Retina (tissue), 1 donor: ENCODE measurements at places on chromosomes 4 and X.

- no peak for DNase-seq
Measured at GRCh38 chrX:9033179-9033578, 748 bp downstream of the FAM9B start.

GRCh38 chrX:134158821-134159512, 78.0 kb upstream of the CCDC160 start:
- DNase-seq: no peak

GRCh38 chr4:175891851-175892250, 79.8 kb upstream of the GPM6A start:
- no peak for DNase-seq

DNA sequence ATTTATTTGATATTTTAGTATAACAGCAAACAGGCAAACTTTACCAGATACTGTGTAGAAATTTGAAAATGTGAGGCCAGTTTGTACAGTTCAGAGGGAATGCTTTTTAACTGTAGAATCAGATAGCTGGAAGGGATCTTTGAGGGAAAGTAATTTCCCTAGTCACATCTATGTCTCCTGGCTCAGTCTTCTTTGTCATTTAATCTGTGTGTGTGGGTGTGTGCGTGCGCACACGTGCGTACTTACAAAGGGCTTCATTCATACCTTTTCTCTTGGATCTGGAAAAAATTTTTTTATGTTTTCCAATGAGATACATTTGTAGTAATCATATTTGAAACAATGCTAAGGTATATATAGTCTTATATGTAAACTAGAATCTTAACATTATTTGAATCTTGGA, 44.6 kb downstream of the IL13RA1 start:
- no peak for DNase-seq

- peak; percentile 15 for DNase-seq
Measured at GRCh38 chr4:81459228-81459627, 12.5 kb downstream of the RASGEF1B start.

DNA sequence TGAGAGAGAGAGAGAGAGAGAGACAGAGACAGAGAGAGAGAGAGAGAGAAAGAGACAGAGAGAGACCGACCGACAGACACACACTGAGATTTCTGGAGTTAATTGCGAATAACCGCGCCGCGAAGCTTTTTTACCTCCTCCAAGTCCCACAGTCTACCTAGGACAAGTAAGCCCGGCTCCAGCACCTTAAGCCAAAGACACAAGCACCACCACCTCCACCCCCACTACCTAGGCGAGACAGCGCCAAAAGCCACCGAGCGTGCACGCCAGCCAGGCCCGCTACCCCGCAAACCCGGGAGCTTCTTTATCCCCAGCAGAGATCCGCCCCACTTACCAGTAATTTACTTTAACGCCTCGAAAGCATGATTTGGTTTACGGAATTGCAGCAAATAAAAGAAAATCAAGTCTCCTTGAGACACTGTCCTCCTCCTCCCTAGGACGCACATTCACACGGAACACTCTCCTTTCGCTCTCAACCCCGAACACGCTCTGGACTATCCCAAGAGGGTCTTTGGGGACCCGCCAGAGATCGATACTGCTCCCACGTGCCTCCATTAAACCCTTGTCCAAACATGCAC, 649.6 kb upstream of the DIPK2B start:
- no peak for DNase-seq

GRCh38 chrX:110171442-110171841, 146.4 kb downstream of the AMMECR1 start:
- no peak for DNase-seq

DNA sequence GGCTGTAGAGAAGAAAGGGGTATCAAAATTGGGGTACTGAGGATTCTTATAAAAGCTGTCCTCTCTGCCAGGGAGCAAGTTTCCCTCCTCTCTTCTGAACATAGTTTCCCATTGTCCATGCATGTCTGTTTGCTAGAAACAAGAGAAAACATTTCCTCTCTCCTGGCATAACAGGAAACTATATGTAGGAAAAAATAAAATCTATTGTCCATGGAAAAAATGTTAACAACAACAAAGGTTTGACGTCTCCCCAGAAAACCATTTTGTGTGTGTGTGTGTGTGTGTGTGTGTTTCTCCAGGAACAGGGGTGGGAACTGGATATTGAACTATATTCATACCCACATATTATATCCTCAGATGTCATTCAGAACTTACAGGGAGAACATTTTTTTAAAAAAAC, 107.2 kb downstream of the GASK1B start:
- no peak for DNase-seq

DNA sequence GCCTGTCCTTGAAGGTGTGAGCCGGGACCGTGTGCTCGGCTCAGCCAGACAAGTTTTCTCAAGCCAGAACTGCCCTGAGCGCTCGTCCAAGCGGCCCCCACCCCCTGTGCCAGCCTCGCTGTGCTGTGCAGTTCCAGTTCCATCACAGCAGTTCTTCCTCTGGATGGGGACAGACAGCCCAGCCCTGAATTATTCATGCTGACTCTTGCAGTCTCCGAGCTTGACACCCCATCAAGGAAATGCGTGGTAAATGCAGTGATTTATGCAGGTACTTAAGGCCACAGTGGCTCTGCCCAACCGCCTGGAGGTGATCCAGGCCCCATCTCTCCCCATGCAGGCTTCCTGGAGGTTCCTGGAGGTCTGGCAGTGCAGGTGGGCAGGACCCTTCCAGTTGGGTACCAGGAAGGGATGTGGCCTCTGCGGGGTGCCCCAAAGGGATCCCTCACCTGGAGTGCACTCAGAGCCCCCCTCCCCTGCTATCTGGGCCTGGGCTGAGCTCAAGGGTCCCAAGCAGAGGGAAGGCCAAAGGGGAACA, 44.8 kb upstream of the HMX1 start:
- DNase-seq: no peak

- peak; percentile 8 for DNase-seq
Measured at GRCh38 chrX:85084770-85085393, 81.2 kb downstream of the APOOL start.

- no peak for DNase-seq
Measured at GRCh38 chrX:15128861-15129260, 141.0 kb downstream of the ASB9 start.

GRCh38 chrX:127177966-127178365, 358.4 kb downstream of the PRR32 start:
- DNase-seq: no peak

GRCh38 chr4:117135634-117136354, 50.4 kb upstream of the TRAM1L1 start:
- no peak for DNase-seq

GRCh38 chr4:76476571-76476970, 41.5 kb downstream of the SHROOM3 start:
- DNase-seq: no peak

GRCh38 chr4:156779774-156780173, 191.8 kb downstream of the PDGFC start:
- DNase-seq: no peak

DNA sequence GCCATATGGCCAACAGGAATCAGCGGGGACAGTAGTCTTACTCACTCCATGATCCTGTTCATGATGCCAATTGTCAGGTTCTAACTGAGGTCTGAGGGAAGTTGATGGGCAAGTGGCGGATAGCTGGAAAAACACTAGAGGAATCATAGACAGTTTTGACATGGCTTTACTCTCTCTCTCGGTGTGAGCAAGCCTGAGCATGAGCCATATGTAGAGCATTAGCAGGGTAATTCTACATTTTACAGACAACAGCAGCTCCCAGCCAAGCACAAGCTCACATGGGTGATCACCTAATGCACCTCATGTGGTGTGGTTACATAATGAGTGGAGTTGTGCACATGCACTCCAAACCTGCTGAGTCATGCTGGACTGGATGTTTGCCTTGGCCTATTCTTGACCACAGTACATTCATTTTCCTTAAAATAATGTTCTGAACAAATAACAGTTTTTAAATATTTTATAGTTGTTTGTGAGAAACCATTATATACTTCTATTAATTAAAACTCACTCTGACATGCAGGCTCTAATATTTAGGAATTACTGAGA, 429.2 kb downstream of the GPAT3 start:
- peak; percentile 5 for DNase-seq

DNA sequence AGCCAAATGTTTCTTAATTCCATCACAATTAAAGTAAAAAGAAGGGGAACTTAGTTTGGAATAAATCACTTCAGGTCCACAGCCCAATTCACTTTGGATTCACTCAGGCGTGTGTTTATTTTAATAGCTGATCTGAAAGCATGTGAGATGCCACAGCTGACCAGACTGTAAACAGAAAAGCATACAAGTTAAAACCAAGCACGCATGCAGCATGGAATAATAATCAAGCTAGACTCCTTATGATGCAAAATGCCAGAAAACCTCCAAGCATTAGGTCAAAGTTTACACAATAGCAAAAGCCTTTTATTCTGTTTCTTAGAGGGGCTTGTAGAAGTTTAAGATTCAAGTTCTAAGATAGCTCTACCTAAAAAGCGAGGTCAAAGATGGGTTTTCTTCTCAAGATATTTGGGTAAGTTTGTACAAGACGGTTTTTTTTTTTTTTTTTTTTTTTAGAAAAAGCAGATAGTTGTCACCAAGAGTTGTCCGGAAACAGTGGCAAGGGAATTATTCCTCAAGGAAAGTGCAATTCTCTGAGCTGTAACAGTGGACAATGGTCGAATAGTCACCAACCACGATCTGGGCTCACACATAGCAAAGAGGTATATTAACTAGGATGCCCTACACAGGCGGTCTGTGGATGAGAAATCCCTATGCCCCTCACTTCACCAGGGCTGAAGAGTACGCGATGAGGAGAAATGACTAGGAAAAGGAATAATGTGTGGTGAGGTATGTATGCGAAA, 763 bp upstream of the PRRG1 start:
- DNase-seq: peak; percentile 10

DNA sequence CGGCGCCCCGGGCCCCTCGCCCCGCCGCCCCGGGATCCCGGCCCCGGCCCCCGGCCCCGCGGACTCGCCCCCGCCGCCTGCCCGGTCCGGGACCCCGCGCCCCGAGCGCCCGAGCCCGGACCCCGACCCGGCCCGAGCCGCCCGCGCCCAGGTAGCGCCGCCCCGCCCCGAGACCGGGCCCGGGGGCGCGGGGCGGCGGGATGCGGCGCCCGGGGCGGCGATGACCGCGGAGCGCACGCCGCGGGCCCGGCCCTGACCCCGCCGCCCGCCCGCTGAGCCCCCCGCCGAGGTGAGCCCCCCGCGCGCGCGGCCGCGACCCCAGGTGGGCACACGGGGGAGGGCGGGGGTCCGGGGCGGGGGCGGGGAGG, 224 bp downstream of the FGFRL1 start:
- no peak for DNase-seq

- DNase-seq: no peak
Measured at GRCh38 chr4:138674209-138674608, 341.4 kb upstream of the NOCT start.

DNA sequence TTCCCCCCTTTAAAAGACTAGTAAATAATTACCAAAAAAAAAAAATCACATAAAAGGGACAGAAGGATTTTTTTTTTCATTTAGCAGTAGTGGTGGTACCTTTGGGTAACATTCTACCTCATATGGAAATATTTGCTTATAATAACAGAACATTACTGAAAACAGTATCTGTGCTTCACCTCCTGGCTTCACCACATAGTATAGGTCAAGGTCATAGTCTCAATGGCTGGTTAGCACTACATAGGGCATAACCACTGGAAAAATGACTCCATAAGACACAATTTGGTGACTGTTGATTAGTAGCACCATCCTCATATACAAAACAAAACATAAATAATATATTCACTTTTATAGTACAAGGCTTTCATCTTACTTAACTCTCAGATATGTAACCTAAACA, 34.7 kb downstream of the MANBA start:
- no peak for DNase-seq

DNA sequence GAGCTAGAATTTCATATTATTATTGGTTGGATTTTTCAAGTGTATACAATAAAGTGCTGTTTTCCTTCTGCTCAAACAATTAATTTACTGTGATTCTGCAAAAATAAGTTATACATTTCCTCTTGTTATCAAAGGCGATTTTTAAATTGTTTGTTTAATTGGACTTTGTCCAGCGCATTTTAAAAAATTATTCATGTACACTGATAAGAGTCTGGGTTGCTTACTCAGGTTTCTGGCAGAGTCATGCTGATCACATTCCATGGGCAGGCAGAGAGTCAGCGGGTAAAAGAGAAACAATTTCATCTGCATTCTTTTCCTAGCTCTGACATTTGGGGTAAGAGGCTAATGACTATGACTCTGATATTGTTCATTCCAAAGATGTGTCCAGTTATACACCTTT, 8.9 kb downstream of the FAT4 start:
- DNase-seq: no peak

- DNase-seq: no peak
Measured at GRCh38 chr4:65422109-65422508, 248.2 kb downstream of the EPHA5 start.

DNA sequence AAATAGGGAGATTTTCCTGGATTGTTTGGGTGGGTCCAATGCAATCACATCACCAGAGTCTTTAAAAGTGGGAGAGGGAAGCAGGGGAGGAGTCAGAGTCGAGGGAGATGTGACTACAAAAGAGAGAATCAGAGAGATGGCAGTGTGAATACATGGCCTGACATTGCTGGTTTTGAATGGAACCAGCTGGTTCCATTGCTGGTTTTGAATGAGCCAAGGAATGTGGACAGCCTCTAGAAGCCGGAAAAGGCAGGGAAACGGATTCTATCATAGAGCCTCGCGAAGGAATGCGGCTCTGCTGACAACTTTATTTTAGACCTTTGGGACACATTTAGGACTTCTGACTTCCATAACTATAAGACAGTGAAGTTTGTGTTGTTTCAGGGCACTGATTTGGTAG, 627.0 kb upstream of the HTR2C start:
- no peak for DNase-seq

- peak; percentile 9 for DNase-seq
Measured at GRCh38 chrX:143437439-143437838, 79.8 kb downstream of the SPANXN3 start.

DNA sequence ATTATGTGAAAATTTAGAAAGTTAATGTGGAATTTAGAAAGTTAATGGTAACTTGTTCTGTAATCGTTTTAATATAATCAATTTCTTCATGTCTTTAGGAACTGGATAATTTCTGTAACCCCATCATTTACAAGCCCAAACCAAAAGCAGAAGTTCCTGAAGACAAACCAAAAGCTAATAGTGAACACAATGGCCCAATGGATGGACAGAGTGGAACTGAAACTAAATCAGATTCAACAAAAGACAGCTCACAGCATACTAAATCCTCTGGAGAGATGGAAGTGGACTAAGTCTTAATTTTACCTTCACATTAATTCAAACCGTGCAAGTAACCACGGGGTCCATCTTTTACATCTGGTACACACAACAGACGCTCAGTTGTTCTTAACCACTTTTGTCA, 48.1 kb upstream of the PLK4 start:
- no peak for DNase-seq

DNA sequence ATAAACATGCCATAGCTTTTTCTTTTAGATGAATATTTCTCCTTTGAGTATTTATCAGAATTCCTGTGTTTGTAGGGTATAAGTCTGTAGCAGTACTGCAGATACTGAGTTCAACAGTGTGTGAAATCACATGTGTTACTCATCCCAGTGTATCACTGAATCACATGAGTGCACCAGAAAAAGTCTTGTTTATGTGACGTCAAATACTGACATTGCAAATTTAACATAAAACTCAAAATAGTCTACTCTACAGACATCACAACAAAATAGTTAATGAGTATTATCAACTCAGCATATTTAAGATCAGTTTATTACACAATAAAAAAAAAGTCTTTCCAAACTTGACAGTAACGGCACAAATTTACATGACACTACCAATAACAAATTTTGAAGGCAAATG, 221.3 kb downstream of the DCTD start:
- DNase-seq: no peak
